NCI-H446 (cell line): ENCODE measurements at places on chromosomes 3 and 15.

DNA sequence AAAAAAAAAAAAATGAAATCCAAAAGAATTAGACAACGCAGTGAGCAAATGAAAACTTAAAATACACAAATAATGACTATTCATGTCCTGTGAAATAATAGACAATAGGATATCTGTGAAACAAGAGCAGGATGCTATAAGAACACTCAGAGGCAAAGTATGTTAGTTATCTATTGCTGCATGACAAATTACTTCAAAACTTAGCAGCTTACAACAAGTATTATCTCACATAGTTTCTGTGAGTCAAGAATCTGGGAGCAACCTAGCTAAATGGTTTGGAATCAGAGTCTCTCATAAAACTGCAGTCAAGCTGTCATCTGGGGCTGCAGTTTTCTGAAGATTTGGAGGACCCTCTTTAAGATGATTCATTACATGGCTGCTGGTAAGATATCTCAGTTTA is 36.5 kb upstream of the ZMAT3 start:
- DNase-seq = no peak

DNA sequence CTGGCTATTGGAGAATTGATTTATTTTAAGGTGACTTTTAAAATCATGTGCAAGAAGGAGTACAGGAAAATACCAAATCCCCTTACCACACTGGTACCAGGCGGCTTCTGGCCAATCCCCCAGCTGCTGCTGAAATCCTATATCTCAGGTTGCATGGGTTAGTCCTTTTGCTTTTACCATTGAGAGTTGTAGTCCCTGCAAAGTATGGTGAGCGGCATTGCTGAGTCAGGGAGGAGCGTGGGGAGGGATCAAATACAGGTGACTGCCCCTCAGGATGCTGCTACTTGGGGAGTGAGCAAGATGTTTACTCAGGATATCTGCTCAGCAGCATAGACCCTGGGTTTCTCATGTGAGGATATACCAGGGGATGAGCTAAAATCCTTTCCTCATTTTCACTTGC is 131.9 kb upstream of the STAC start:
- DNase-seq = no peak

DNA sequence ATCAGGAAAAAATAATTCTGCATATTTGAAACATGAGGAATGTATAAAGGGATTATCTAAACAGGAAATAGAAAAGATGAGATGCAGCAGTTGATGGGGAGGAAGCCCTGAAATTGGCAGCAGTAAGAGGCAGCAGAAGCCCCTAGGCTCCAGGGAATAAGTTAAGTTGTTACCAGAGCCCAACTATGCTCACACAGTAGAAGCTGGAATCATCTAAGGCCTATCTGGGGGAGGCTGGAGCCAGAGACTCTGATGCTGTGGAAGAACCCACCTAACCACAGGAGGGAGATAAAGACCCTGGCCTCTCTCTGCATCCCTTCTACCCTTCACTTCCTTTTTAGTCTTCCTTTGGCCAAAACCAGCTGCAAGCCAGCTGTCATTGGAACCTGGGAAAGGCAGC is 519.7 kb downstream of the DIPK2A start:
- DNase-seq = peak; percentile 11

DNA sequence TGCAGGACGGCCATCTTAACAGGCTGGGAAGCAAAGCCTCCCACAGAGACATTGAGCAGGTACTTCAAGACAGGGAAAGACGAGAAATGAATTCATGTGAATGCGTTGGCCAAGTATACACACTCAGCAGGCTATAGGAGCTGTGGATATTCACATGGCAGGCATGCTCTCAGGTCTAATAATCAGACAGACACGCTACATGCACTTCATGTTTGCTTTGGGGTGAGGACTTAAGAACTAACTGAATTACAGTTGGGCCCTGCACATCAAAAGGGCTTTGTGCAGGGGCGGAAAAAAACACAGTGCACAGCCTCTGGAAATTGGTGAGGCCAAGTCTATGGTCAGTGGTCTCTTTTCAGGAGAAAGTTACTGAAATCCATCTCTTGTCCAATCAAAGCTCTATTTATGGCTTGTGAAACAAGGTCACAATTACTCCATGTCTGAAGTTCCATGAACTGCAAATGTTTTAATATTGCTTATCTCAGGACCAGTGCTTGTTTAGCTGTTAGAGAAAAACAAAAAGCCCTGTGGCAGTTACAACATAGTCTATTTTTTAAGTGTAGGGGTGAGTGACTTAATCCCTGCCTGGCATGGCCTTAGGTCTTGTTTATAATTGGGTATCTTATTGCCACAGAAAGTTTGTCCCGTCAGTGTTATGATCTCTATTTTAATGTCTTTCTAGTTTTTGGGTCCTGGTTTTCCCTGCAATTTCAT is 100.6 kb upstream of the GOLGA6L6 start:
- no peak for DNase-seq

GRCh38 chr3:74539876-74540275 is 74.6 kb downstream of the CNTN3 start:
- peak; percentile 38 for DNase-seq

- no peak for DNase-seq
Measured at GRCh38 chr3:32888739-32889138, 62.7 kb upstream of the CCR4 start.

GRCh38 chr15:41510728-41511127 is 2.9 kb downstream of the LTK start:
- no peak for DNase-seq

- no peak for DNase-seq
Measured at GRCh38 chr3:141085343-141086070, 34.4 kb downstream of the SPSB4 start.

DNA sequence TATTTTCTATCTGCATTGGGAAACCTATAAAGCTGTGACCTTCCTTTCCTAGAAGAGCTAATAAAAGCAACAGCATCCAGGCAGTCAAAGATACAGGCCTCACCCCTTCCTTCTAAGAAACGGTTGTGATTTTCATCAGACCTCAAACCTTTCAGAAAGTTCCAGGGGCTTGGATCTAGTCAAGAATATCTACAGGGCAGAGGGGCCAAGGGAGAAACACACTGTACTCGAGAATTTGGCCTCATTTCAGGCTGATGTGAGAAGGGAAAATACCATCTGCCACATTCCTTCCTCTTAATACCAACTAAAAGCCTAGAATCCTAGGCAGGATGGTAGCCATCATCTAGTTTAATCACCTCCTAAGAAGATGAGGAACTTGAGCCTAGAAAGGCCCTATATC is 24.5 kb upstream of the BCL6 start:
- DNase-seq = peak; percentile 63

DNA sequence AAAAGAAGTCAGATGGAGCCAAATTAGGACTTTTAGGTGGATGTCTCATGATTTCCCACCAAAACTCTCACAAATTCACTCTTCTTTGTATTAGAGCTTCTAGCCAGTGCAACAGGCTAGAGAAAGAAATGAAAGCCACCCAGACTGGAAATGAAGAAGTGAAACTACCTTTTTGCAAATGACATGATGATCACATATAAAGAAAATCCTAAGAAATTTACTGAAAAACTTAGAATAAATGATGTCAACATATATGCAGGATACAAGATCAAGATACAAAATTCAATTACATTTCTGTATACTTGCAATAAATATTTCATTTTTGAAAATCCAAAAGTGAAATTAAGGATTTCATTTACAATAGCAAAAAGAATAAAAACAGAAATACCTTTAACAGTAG is 110.8 kb downstream of the LRIG1 start:
- no peak for DNase-seq

GRCh38 chr15:40894681-40895448 is 615 bp downstream of the VPS18 start:
- DNase-seq = no peak

GRCh38 chr15:75656813-75657212 is 9.1 kb downstream of the SNX33 start:
- no peak for DNase-seq

GRCh38 chr3:111321786-111322185 is 220.2 kb upstream of the CD96 start:
- no peak for DNase-seq

DNA sequence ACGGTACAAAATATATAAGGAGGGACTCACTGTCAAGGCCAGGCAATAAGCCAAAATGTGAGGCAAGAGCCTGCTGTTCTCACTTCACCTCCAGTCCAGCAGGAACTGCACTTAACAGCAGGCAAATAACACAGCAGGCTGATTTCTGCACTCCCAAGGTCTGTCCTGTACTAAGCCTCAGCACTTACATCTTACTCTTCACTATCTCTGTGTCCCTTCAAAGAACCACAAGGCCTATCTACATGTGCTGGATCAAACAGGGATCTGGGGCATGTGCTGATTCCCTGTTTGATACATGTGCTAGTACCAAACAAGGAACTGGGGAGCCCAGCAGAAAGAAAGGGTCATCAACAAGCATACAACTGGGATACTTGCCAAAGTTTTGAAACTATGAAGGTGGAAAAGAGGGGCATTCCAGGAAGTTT is 22.2 kb downstream of the UACA start:
- peak; percentile 38 for DNase-seq

DNA sequence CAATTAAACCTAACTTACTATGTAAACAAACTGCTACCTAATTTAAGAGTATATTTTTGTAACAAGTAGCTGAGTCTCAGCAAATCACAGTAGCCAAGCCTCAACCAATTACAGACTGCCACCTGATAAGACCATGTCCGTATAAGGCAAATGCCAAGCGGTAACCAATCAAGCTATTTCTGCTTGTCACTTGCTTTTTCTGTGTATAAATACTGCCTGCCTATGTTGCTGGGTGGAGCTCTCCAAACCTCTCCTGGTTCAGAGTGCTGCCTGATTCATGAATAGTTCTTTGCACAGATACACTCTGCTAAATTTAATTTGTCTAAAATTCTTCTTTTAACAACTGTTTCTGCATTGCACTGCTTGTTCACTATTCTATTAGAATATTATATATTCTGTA is 42.6 kb downstream of the ZNF148 start:
- DNase-seq = no peak

GRCh38 chr3:127043041-127043641 is 60.2 kb downstream of the PLXNA1 start:
- DNase-seq = no peak

GRCh38 chr3:184405075-184406030 is 25.5 kb downstream of the CHRD start:
- no peak for DNase-seq

- no peak for DNase-seq
Measured at GRCh38 chr15:62346168-62346567, 181.1 kb upstream of the C2CD4B start.

GRCh38 chr3:99656624-99657023 is 18.2 kb downstream of the COL8A1 start:
- no peak for DNase-seq

DNA sequence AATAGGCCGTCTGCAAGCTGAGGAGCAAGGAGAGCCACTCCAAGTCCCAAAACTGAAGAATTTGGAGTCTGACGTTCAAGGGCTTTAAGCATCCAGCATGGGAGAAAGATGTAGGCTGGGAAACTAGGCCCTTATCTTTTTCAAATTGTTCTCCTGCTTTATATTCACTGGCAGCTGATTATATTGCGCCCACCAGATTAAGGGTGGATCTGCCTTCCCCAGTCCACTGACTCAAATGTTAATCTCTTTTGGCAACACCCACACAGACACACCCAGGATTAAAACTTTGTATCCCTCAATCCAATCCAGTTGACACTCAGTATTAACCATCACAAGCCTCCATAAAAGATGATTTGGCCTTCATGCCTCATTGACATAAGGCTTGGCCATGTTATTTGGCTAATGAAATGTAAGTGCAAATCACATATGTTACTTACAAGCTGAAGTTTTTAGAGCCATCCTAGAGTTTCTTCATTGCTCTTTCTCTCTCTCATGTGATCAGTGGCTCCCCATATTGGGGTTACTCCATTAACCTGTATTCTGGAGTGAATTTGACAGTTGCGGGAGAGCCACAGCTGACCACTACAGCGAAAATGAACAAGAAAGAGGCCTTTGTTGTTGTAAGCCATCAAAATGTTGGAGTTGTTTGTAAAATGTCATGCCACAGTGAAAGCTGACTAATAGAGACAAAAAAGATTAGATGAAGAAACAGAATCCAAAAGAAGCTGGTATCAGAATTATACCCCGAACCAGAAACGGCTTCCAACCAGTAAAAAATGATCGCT is 61.7 kb downstream of the GBE1 start:
- DNase-seq = peak; percentile 35
